HepG2 (cell line): ENCODE measurements at places on chromosomes 5 and 9.

GRCh38 chr9:110620726-110621125, 41.2 kb upstream of the SVEP1 start:
- no peak for DNase-seq

- DNase-seq, result no peak
These were observed 12.8 kb upstream of the CAMK4 start for GRCh38 chr5:111211341-111211740.

DNA sequence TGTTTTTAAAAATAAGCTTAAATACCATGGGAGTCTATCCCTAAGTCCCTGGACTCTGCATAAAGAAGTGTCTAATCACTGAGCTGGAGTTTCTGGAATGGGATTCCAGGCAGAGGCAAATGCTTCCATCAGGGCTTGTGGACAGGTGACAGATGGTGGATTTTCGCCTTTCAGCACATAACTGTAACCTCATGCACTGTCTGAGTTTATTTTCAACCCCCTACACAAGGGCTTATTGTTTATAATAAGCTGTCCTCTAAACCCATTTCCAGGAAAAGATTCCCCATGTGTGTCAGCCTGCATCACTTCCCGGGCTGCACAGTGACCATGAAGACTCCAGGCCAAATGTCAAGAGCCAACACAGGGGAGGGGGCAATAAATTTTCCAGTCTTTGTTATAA, 264.0 kb downstream of the PIK3R1 start:
- DNase-seq, result no peak

DNA sequence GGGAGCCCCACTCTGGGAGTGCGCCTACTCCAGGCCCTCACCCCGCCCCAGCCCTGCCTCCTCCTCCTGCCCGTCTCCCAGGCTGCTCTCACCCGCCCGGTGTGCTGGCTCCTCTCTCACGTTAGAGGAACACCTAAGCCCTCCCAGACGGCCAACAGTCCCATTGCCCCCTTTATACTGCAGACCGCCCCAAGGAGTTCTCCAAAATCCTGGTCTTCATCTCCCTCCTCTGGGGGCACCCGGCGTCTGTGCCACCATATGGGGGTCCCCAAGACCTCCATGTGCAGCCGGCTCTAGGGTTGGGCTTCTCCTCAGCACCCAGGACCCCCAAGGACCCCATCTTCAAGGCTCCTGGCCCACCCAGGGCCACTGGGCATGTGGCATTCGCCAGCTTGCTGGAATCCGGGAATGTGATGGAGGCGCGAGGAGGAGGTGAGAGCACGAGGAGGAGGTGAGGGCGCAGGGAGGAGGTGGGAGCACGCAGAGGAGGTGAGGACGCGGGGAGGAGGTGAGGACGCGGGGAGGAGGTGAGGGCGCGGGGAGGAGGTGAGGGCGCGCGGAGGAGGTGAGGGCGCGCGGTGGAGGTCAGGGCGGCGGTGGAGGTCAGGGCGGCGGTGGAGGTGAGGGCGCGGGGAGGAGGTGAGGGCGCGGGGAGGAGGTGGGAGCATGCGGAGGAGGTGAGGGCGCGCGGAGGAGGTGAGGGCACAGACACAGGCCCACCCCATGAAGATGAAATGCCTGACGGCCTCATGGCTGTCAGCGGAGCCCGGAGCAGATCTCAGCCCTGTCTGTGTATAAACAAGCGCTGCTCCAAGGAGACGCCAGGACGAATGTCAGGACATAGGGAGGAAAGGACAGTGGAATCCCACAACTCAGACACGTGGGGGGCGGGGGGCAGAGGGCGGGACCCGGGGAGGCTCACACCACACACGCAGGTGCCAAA, 41.2 kb downstream of the EXD3 start:
- DNase-seq, result no peak

DNA sequence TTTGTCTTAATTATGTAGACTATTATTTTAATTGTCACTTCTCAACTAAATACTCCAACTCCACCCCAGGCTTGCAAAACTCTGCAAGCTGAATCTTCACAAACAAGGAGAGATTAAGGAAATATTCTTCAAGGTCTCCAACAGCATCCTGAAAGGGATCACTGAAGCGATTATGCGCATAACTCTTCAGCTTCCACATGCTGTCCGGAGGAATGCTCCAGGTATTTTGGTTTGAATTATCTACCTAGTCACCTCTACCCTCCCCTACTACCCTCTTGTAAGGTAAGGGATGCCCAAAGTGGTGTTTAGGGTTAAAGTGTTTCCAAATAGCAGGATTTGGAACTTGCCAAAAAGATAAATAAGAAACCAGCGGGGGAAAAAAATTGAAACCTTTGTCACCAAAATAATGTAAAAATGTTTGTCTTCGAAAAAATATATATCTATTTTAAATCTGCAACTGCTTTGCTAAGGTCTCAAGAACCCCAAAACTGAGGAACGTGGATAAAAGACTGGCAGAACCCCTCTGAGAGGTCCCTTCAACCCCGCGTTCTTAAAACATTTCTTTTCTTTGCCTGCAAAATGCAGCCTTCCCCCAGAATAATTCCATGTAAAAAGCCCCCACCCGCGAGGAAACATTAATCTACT, 11.6 kb downstream of the PTCH1 start:
- DNase-seq, result no peak

DNA sequence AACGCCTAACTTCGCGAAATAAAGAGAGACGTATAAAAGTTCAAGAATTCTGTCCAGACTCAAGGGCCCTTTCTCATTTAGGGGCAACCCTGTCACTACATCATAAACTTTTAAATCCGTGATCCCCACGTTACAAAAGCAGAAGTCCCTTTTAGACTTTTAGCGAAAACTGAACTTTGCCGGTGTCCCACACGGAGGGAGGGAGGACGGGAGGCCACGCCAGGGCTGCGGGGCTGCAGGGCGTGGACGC, 515 bp upstream of the F2R start:
- DNase-seq, result no peak

DNA sequence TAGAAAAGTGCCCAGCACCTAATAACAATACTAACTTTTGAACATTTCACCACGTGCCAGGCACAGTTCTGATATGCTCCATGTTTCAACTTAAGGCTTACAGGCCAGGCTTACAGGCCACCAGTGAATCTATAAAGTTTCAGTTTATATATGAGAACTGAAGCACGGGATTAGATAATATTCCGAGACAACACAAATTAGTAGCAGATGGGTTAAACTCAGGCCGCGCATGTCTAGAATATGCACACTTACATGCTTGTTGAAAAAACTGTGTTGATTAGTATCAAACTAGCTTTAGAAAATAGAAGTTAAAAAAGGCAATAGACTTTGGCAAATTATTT, 587.9 kb downstream of the MTRR start:
- DNase-seq, result no peak

- DNase-seq, result no peak
These were observed 506.9 kb downstream of the ZNF608 start for GRCh38 chr5:124239572-124239971.

DNA sequence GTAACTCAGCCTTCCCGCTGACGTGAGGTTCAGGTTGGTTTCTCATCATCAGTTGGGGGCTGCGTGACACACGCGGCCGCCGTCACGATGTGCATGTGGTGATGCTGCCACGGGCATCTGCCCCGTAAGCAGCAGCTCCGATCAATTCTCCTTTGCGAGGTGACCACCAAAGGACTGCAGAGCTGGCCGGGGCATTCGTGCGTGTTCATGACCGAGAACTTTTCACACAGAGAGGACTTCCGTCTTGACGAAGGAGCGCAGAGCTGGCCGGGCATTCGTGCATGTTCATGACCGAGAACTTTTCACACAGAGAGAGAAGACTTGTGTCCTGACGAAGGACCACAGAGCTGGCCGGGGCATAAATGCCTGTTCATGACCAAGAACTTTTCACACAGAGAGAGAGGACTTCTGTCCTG, 3.8 kb upstream of the LCN1 start:
- DNase-seq, result no peak

GRCh38 chr5:21910731-21911130, 942.4 kb downstream of the CDH12 start:
- no peak for DNase-seq

DNA sequence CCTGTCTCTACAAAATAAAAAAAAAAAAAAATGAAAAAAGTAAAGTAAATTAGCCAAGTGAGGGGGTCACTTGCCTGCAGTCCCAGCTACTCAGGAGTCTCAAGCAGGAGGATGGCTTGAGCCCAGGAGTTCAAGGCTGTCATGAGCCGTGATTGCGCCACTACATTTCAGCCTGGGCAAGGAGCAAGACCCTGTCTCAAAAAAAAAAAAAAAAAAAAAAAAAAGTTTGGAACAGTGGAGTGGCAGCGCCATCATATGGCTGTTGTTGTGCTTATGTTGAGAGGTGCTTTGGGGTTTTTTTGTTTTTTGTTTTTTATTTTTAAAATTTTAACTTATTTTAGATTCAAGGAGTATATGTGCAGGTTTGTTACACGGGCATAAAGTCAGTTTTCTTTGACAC, 3.6 kb downstream of the BRIX1 start:
- no peak for DNase-seq

- DNase-seq, result no peak
These were observed 285.5 kb upstream of the MAP3K1 start for GRCh38 chr5:56529666-56530430.

- DNase-seq, result no peak
These were observed 56.4 kb upstream of the RNF130 start for GRCh38 chr5:180127682-180128670.

DNA sequence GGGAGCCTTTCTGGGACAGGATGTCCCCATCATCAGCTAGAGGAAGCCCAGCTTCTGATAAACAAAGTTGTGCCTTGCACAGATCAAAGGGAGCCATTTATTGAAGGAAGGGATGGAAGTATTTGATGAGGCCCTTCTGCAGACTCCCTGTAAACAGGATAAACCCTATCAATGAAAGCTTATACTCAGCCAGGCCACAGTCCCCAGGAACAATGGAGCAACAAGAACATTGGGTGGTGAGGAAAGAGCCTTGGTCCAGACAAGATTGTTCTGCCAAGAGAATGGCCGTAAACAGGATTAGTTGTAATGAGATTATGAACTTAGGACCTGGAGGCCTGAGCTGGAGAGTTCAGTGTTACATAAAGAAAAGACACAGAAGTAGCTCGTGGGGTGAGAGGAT, 40.5 kb upstream of the LIFR start:
- peak; percentile 3 for DNase-seq

GRCh38 chr9:79652598-79652997, 80.8 kb downstream of the TLE4 start:
- no peak for DNase-seq

DNA sequence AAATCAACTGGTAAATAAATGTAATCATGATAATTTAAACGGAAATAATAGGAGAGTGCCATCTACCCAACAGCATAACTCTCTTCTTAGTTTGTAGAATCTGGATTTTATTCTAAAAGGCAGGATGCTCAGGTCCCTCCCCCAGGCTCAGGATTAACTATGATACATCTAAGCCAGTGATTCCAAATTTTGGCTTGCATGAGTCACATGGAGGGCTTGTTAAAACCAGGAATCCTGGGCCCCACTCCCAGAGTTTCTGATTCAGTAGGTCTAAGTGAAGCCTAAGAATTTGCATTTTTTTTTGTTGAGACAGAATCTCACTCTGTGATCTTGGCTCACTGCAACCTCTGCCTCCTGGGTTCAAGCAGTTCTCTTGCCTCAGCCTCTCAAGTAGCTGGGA, 62.3 kb upstream of the ZFR start:
- no peak for DNase-seq

DNA sequence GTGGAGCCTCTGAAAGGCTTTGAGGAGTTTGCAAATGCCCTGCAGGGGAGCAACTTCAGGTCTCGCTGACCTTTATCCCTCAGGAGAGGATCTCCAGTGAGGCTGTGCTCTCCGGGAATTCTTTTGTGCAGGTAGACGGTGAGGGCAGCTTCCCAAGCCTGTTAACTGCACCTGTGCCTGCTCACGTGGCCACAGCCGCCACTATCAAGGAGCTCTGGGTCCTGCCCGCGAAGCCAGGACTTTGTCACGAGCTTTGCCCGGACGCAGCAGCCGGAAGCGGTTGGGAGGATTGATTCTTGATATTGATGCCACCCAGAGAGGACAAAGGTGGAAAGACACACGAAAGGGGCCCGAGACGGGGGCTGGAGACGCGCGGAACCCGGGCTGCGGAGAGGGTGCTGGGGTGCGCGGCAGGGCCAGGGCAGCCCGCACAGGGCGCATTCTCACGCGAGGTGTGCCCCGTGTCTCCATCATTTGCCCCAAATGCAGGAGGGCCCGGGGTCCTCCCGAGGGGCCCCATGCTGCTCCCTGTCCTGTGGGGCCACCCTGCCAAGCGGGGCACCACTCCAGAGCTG, 18.2 kb downstream of the SLC9A3 start:
- no peak for DNase-seq

DNA sequence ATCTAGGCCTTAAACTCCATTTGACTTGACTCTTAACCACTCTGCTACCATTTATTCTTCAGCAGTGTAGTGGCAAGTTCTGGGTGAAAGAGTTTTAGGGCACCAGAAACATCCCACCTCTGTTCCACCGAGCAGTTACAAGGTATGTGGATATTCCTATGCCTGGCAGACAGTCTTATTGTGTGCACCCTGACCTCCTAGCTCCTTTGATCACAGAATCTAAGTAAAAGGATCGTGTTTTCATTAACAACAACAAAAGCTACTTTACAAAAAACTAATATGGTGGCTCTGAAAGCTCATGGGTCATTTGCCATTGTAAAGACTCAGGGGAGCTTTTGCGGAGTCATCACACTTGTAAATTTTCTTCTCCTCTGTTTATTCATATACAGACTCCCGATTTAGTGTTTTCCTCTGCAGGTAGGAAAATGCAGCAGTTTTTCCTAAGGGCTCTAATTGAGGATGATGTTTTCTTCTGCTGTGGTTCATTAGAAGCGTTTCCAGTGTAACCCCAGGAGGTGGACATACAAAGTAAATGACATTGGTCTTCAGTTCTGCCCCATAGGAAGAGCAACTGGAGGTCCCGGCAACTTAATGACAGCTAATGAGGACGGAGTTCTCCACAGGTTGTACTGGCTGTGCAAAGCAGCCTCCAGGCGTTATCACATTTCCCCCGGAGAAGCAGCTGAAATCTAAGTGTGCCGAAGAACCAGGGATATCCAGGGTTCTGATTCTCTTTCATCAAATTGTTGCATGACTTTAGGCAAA, 78.2 kb downstream of the ATP10B start:
- DNase-seq, result no peak

DNA sequence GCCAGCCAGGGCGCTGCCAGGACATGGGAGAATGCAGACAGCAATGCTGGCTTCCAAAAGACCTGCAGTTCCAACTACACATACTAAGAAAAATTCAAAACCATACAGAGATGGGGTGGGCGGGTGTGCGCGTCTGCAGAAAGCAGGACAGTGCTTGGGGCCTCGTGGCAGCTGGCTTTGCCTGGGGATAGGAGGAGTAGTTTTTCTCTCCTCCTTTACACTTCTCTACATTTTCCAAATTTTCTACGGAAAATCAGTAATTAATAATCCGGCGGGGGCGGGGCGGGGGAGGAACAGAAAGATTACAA, 43.6 kb upstream of the SARDH start:
- DNase-seq, result no peak

GRCh38 chr9:7097785-7098752, 340.3 kb downstream of the KDM4C start:
- no peak for DNase-seq

DNA sequence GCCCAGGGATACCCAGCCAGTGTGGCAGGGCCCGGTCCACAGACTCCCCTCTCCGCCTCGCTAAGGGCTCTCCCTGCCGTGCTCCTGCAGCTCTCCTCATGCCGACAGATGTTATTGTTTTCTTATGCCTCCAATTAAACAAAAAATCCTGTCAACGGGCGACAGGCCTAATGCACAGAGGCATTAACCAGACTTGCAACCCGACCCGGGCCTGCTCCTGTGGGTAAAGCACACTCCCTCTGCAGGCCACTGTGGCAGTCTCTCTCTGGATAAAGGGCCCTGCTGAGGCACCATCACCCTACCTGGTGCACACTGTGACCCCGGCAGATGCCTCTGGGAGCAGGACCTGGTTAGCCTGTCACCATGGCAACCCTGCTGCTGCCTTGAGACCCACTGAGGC, 27.5 kb upstream of the HAND1 start:
- DNase-seq, result no peak
